ENCODE measurements at places on chromosomes 5 and 9. TPM values are rescaled to one million over a fixed set of nuclear protein-coding genes. Genes with fewer than 3 reads are reported as not detected.

KIF4B gene
- total RNA-seq = 0.13 TPM

DND1 gene
- total RNA-seq = 0.26 TPM

SLC22A4 gene
- total RNA-seq = 0.26 TPM

DAB2 gene
- 0.51 TPM for total RNA-seq

GRCh38 chr5:14417276-14417730 is 164.3 kb upstream of the OTULINL start:
- DNase-seq = no peak

DNA sequence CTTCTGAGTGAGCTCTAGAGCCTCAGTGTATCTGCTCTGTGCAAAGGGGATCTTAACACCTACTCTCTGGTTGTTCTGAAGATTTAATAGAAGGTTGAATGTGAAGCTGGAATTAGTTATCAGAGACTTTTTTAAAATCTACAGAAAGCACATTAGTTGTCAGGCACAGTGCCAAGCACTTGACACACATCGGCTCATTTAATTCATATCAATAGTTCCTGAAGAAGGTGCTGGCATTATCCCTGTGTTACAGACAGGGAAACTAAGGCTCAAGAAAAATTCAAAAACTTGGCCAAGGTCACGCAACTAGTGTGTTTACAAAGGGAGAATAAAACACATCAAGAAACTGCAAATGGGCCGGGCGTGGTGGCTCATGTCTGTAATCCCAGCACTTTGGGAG is 80.2 kb downstream of the FGF18 start:
- DNase-seq = no peak

- no peak for DNase-seq
Measured at GRCh38 chr9:68648971-68649370, 56.1 kb upstream of the PIP5K1B start.

GRCh38 chr5:179698935-179699615 is at the start of gene CANX:
Gene CANX (plus strand): TSS chr5:179698967. CDS start chr5:179705682, 6,715 bp downstream.
- DNase-seq = no peak

DNA sequence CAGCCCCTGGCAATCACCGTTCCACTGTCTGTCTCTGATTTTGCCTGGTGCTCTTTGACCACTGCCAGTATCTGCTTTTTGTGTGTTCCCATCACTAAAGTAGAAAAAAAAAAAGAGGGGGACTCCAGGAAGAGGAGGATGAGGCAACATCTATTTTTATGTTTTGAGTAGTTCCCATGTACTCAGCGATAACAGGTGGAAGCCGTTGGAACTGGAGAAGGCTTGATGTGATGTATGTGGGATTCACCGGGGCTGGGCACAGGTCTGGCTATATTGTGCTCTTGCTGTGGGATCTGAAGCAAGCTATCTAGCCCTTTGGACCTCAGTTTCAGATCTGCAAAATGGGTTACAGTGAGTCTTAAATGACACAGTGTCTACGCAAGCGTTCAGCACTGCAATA is 104.9 kb downstream of the SLIT3 start:
- no peak for DNase-seq

DNA sequence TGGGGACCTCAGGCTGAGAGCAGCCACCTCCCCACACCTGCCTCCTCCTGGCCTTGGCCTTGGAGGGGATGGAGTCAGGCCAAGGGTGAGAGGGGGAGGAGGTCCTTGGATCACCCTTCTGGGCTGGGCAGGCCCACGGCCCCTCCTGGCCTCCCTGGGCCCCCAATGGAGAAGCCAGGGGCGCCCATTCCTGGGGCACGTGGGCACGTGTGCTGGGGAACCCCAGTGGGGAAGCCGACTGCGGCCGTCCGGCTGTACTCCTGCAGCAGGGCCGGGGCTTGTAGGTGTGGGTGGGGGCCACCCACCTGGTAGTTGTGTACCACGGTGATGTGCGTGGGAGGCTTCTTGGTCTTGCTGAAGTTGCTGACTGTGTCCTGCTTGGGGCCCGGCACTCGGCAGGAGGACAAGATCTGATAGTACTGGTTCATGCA is 8.5 kb downstream of the CRAT start:
- DNase-seq = no peak

DNA sequence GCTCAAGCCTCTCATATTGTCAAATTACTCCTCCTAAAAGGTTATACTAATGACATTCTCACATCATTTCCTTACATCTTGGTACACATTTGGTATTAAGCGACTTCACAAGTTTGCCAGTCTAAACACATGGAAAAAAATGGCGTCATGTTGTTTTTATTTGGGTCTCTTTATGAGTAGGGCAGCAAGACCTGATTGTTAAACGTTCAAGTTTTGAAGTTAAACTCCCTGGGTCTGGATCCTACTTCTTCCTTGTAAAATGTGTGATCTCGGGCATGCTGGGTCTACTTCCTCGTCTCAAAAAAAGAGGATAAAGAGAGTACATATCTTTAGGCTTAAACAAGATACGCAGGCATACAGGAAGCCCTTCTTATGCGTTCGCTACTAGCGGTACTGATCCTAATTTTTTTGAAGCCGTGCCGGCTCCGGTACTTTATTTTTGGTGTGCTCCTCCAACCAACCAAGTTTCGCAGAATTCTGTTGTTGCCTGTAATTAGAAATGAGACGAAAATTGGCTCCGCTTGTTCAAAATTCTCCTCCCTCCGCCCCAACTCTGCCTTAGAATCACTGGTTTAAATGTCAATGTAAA is 596 bp upstream of the CDC37L1 start:
- DNase-seq = no peak
